Activated CD4-positive, alpha-beta T cell treated with anti-CD3 and anti-CD28 coated beads, Interleukin-2, amount 10 ng/mL, durations not matched to agents 7 days and 5 days (primary cell): ENCODE measurements at places on chromosomes 7 and 10.

- no peak overlapping the region for H3K4me3 ChIP-seq
- DNase-seq: no peak
- H3K27ac ChIP-seq: no peak overlapping the region
- peaks cover 3% of the 10 kb centered on the region for H3K27me3 ChIP-seq
- H3K4me1 ChIP-seq: no peaks in the 10 kb centered on the region
Measured at GRCh38 chr7:4527988-4528636, 154.0 kb upstream of the FOXK1 start.

DNA sequence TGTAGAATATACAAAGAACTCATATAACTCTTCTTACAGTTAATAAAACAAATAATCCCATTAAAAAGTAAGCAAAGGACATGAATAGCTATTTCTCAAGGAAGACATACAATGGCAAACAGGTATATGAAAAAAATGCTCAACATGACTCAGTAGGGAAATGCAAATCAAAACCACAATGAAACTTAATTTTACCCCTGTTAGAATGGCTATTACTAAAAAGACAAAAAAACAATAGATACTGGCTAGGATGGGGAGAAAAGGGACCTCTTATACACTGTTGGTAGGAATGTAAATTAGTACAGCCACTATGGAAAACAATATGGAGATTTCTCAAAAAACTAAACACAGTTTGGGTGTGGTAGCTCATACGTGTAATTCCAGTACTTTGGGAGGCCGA lies 37.8 kb downstream of the HERPUD2 start:
- peaks cover 72% of the 10 kb centered on the region for H3K36me3 ChIP-seq
- H3K4me3 ChIP-seq: no peak overlapping the region
- H3K4me1 ChIP-seq: peaks cover 39% of the 10 kb centered on the region
- no peak for DNase-seq
- no peak overlapping the region for H3K27ac ChIP-seq
- no peaks in the 10 kb centered on the region for H3K27me3 ChIP-seq

DNA sequence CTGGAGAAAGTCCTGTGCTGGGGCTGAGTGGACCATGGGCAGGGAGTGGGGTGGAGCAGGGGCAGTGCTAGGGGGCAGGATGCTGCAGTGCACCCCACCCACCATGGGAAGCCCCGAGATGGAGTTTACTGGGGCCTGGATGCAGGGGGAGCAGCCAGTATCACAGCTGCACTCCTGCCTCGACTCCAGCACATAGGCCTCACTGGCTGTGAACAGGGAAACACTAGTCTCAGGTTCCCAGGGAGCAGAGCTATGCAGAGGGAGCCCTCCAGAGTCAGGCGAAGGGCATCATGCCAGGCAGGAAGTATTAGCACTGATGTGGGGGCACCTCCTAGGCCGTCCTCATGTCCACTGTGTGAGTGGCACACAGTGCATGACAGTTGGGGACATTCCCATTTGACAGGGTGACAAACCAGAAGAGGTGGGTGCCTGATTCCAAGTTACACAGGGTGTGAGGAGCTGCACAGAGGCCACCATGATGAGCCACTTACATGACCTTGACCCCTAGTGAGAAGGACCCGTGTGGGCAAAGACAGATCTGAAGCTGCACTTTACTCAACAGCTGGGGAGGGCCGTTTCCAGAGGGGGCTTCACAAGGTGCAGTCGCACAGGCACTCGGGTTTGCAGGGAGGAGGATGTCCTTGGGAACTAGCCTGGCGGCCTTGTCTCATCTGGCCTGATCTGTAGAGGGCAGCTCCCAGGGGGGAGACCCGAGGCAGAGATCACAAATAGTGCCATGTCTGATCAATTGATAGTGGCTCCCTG lies 69.9 kb upstream of the LRRC4 start:
- H3K4me1 ChIP-seq: peaks cover 19% of the 10 kb centered on the region
- no peak overlapping the region for H3K4me3 ChIP-seq
- no peaks in the 10 kb centered on the region for H3K36me3 ChIP-seq
- no peak for DNase-seq

- H3K36me3 ChIP-seq: peaks cover 5% of the 10 kb centered on the region
- no peak overlapping the region for H3K27ac ChIP-seq
- peaks cover 19% of the 10 kb centered on the region for H3K4me1 ChIP-seq
- H3K27me3 ChIP-seq: peaks cover 1% of the 10 kb centered on the region
- no peak for DNase-seq
Measured at GRCh38 chr7:139854124-139854511, 25.1 kb downstream of the TBXAS1 start.

- peaks cover 68% of the 10 kb centered on the region for H3K27me3 ChIP-seq
- H3K4me1 ChIP-seq: peaks cover 3% of the 10 kb centered on the region
- no peak overlapping the region for H3K4me3 ChIP-seq
- H3K36me3 ChIP-seq: no peaks in the 10 kb centered on the region
- DNase-seq: peak; percentile 77
Measured at GRCh38 chr10:101161494-101162299, 30.6 kb downstream of the TLX1 start.

DNA sequence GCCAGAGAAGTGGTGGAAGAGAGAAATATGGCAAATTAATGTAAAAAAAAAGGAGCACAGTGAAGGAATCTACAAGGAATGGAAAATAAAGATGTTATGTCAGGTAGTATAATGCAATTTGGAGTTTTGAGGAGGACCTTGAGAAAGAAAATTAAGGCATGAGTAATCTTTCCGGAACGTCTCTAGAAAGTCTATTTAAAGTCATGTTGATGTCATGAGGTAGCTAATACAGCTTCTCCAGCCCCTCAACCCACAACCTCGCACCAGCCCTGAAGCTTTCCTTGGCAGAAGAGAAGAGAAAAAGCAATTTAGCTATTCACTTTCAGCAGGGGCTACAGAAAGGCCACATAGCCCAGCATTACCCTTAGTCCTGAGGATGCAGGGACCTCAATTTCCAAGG lies 22.5 kb downstream of the TRDMT1 start:
- no peak overlapping the region for H3K4me3 ChIP-seq
- no peaks in the 10 kb centered on the region for H3K27me3 ChIP-seq
- H3K36me3 ChIP-seq: peaks cover 4% of the 10 kb centered on the region
- H3K4me1 ChIP-seq: peaks cover 19% of the 10 kb centered on the region
- DNase-seq: no peak

GRCh38 chr10:72223743-72224101 lies 7.6 kb upstream of the ASCC1 start:
- no peaks in the 10 kb centered on the region for H3K27me3 ChIP-seq
- H3K4me1 ChIP-seq: peaks cover 49% of the 10 kb centered on the region

DNA sequence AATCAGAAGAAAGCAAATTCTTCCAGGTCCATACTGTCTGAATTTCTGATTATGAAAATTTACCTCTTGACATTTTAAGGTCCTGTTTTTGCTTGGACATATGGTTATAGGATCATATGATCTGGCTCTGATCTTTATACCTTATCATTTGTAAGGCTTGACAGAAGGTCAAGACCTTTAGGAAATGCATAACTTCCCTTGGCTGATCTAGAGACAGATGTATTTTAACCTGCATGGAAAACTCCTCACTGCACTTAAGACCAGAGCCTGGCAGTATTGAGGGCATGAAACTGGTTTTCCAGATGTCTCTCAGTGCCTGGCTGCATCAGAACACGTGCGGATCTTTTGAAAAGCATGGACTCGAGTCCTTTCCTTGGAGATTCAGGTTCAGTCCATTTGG lies 55.9 kb downstream of the TRRAP start:
- no peaks in the 10 kb centered on the region for H3K27me3 ChIP-seq
- peaks cover 57% of the 10 kb centered on the region for H3K36me3 ChIP-seq
- DNase-seq: no peak

- no peak for DNase-seq
- no peak overlapping the region for H3K4me3 ChIP-seq
- H3K4me1 ChIP-seq: peaks cover 15% of the 10 kb centered on the region
- peaks cover 6% of the 10 kb centered on the region for H3K36me3 ChIP-seq
Measured at GRCh38 chr10:113987156-113987555, 56.5 kb upstream of the ADRB1 start.

DNA sequence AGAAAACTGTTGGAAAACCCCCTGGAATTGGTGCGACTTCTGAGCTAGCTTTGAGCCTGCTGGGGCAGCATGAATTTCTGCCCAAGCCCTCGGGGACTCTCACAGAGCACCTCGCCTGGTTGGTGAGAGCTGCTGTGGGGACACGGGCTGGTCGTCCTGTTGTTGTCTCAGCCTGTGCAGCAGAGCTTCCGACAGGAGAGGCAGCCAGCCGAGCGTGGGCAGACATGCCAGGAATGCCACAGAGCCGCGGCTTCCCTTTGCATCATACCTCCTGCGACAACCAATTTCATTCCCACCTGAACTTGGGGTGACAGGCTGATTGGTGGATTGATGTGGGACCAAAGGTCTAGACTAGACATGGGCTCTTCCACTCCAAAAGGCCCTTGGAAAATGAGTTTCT lies 60.2 kb upstream of the NRBF2 start:
- H3K4me1 ChIP-seq: peaks cover 15% of the 10 kb centered on the region
- no peaks in the 10 kb centered on the region for H3K36me3 ChIP-seq
- H3K27me3 ChIP-seq: peaks cover 22% of the 10 kb centered on the region

DNA sequence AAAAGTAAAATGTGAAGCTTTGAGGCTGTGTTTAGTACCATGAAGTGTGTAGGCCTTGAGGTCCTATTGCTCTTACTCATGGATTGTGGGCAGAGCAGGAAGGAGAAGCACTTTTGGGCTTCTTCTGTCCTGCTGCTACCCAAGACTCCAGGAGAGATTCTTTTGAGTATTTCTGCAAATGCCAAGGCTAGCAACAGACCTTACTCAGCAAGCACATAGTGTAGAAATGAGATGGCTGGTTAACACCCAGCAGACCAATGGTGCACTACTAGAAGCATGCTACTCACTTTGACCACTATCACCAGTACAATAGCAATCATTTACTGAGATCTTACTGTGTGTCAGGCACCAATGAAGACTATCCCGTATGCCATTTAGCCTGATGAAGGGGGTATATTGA lies 3.2 kb downstream of the PLPP4 start:
- H3K36me3 ChIP-seq: no peaks in the 10 kb centered on the region
- peaks cover 2% of the 10 kb centered on the region for H3K4me1 ChIP-seq
- H3K4me3 ChIP-seq: no peak overlapping the region
- peaks cover 29% of the 10 kb centered on the region for H3K27me3 ChIP-seq
- no peak for DNase-seq
- H3K27ac ChIP-seq: no peak overlapping the region

DNA sequence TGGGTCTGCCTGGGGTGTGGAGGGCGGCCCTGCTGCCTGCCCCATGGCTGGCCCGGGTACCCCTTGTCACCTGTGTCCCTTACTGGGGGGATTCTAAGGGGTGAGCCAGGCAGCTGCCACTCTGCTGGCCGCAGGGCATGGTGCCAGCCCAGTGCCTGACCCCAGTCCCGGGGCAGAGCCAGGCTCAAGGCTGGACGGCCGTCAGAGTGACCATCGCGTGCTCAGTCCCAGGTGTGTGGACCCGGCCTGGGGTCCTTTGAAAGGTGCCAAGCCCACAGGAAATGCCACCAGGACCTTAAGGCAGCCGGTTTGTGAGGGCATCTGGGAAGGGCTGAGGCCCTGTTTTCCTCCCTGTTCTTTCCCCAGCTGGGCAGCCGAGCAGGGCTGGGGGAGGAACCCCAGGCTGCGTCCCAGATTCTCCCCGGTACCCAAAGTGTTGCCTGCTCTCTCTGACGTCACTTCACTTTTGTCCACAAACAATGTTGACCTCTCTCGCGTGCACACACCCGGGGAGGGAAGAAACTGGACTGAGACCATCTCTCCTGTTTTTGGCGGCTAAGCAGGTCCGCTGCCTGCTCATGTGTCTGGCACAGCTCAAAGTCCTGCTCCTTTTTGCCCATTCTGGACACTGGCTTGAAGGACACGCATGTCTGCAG lies 37.6 kb downstream of the PAPOLB start:
- H3K27me3 ChIP-seq: no peaks in the 10 kb centered on the region
- H3K4me3 ChIP-seq: no peak overlapping the region
- H3K4me1 ChIP-seq: no peaks in the 10 kb centered on the region
- H3K36me3 ChIP-seq: no peaks in the 10 kb centered on the region

DNA sequence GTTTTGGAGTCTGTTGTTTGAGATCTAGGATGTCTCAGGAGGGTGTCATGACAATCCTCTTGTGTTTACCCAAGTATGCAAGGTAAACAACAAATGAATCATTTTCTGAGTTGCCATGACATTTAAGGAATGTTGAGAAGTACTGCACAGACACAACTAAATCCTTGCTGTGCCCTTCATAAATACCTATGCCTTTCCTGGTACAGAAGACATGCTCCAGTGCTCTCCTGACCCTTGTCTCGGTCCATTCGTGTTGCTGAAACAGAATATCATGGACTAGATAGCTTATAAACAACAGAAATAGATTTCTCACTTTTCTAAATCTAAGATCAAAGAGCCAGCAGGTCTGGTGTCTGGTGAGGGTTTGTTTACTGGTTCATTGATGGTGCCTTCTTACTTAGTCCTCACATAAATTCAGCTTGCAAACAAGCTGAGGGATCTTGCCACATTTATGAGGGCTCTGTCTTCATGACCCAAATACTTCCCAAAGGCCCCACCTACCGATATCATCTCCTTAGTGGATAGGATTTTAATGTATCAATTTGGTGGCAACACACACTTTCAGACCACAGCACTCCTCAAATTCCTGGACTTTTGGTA lies 341.8 kb upstream of the SEMA3A start:
- H3K4me1 ChIP-seq: no peaks in the 10 kb centered on the region
- H3K36me3 ChIP-seq: no peaks in the 10 kb centered on the region
- H3K4me3 ChIP-seq: no peak overlapping the region
- no peak overlapping the region for H3K27ac ChIP-seq
- H3K27me3 ChIP-seq: no peaks in the 10 kb centered on the region
- no peak for DNase-seq

DNA sequence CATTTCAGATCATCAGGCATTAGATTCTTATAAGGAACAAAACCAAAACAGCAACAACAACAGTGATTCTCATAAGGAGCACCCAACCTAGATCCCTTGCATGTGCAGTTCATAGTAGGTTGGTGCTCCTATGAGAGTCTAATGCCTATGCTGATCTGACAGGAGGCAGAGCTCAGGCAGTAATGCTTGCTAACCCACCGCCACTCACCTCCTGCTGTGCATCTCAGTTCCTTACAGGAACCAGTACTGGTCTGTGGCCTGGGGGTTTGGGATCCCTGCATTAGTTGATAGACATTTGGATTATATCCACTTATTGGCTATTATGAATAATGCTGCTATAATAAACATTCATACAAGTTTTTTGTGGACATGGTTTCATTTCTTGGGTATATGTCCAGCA lies 14.0 kb downstream of the MKLN1 start:
- no peaks in the 10 kb centered on the region for H3K27me3 ChIP-seq
- H3K27ac ChIP-seq: no peak overlapping the region
- no peak for DNase-seq
- H3K4me1 ChIP-seq: peaks cover under 1% of the 10 kb centered on the region
- H3K36me3 ChIP-seq: peaks cover 32% of the 10 kb centered on the region
- no peak overlapping the region for H3K4me3 ChIP-seq

GRCh38 chr7:157405914-157406810 lies 69.4 kb downstream of the DNAJB6 start:
- no peaks in the 10 kb centered on the region for H3K27me3 ChIP-seq
- peaks cover 20% of the 10 kb centered on the region for H3K4me1 ChIP-seq
- DNase-seq: no peak
- peaks cover 3% of the 10 kb centered on the region for H3K36me3 ChIP-seq
- no peak overlapping the region for H3K4me3 ChIP-seq
- H3K27ac ChIP-seq: no peak overlapping the region
